Activated B cell treated with CpG ODN at 0.5 μM for 24 hours (primary cell): ENCODE measurements at places on chromosomes 1 and 21. TPM values are rescaled to one million over a fixed set of nuclear protein-coding genes. Genes with fewer than 3 reads are reported as not detected.

The ANGPTL7 gene
- not detected in 2 replicates for total RNA-seq

GRCh38 chr1:155192346-155193274 is 15.1 kb downstream of the THBS3 start:
- H3K4me3 ChIP-seq = peak overlapping the region; percentile 88
- no peaks in the 10 kb centered on the region for H3K36me3 ChIP-seq
- H3K4me1 ChIP-seq = peaks cover 32% of the 10 kb centered on the region
- H3K27ac ChIP-seq = no peak overlapping the region
- DNase-seq = no peak

- no peaks in the 10 kb centered on the region for H3K27me3 ChIP-seq
- H3K4me1 ChIP-seq = no peaks in the 10 kb centered on the region
- no peak overlapping the region for H3K27ac ChIP-seq
Observed at GRCh38 chr1:68745011-68745410, 248.1 kb upstream of the DEPDC1 start.

The LCE3E gene
- total RNA-seq = not detected in 2 replicates

DNA sequence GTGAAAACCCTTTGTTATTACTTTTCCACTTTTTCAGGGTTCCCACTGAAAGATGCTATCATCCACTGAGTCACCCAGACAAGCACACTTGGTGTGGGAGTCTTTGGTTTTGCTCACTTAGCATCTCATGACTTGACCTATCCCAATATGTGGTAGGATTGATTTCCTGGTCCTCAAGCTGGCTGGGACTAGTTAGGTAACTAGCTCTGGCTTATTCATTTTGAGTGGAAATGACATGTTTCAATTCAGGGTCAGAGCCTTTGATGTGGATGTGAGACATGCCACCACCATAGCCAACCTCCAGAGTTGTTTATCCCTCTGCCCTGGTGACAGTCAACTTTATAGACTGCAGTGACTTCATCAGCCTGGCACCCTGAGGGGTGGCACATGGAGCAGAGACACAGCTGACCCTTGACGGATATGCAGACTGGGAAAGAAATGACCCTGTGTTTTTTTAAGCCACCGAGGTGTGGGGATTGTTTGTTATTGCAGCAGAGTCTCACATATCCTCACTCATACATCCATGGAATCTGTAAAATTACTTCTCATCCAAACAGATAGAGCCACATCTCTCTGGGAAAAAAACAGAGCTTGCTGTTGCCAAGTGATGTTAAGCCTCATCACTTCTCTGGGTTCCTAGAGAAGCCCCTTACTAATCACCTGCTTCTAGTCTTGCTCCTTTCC is 699.9 kb downstream of the MATN1 start:
- no peak overlapping the region for H3K27ac ChIP-seq
- no peaks in the 10 kb centered on the region for H3K36me3 ChIP-seq
- peaks cover 17% of the 10 kb centered on the region for H3K27me3 ChIP-seq

The DMRTA2 gene
- not detected in 2 replicates for total RNA-seq

DNA sequence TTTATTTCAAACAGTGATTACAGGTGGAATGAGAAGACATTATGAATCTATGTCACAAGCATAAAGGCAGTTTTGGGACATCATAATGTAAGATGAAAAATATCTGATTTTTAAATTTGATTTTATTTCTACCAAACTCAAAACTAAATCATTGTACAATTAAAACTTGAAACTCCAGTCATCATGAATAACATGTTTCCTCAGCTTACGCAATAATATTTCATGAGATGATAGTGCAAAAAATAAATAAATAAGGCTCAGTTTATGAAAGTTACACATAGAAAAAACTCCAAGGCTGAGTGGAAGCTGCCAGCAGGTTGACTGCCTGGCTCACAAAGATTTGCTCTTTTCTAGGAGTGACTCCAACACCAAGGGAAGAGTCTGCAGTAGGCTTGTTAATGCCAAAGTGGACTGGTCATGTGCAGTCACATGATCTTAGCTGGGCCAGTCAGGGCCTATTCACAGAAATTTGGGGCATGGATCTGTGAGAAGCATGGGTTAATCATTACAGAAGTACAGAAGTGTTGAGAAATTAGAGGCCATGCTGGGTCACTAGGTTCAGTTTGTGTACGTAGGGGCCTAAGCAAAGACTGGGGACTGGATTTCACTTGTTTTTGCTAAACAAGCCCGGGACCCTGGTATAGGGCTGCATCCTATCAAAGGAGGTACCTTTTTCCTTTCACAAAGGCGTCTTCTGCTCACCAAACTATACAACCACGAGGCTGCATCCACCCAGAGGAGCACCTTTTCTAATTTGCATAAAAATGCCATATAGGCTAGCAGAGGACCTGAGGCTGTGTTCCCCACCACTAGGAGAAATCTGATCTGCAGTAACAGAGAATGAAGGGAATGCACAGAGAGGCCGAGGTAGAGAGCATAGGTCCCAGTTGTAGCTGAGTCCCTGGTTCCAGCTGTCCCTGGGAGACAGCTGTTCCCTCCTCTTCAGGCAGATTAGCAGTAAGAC is 4.9 kb upstream of the ABCA4 start:
- peaks cover 4% of the 10 kb centered on the region for H3K27me3 ChIP-seq
- H3K4me1 ChIP-seq = no peaks in the 10 kb centered on the region
- no peak overlapping the region for H3K4me3 ChIP-seq
- H3K36me3 ChIP-seq = no peaks in the 10 kb centered on the region
- no peak overlapping the region for H3K27ac ChIP-seq

DNA sequence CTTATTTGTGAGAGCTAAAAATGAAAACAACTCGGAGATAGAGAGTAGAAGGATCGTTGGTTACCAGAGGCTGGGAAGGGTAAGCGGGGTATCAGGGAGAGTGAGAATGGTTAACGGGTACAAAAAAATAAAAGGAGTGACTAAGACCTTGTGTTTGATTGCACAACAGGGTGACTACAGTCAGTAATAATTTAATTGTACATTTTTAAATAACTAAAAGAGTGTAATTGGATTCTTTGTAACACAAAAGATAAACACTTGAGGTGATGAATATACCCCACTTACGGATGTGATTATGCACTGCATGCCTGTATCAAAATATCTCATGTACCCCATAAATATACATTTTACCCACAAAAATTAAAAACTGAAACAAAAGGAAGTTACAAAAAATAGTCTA is 29.4 kb downstream of the FOXJ3 start:
- no peak overlapping the region for H3K27ac ChIP-seq
- H3K27me3 ChIP-seq = no peaks in the 10 kb centered on the region
- no peaks in the 10 kb centered on the region for H3K4me1 ChIP-seq
- no peak overlapping the region for H3K4me3 ChIP-seq
- peaks cover 60% of the 10 kb centered on the region for H3K36me3 ChIP-seq

DNA sequence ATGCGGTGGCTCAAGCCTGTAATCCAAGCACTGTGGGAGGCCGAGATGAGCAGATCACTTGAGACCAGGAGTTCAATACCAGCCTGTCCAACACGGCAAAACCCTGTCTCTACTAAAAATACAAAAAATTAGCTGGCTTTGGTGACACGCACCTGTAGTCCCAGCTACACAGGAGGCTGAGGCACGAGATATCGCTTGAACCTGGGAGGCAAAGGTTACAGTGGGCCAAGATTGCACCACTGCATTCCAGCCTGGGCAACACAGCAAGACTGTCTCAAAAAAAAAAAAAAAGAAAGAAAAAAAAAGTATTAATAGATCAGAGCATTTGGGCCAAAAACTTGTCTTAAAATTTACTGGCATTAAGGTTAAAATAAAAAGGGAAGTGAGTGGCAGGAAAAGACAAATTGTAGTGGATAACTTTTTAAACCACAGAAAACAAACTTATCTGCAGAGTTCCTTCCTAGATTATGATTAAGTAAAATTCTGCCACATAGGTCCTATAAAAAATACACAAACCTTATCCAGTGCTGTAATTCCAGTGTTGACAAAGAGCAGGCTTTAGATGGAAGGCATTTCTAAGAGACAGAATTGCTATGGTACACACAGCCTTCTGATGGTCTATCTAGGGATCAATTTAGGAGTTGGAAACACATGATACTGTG is 53.3 kb downstream of the EIF4G3 start:
- H3K4me1 ChIP-seq = peaks cover 10% of the 10 kb centered on the region
- H3K27me3 ChIP-seq = no peaks in the 10 kb centered on the region
- DNase-seq = no peak
- peak overlapping the region; percentile 10 for H3K27ac ChIP-seq
- no peak overlapping the region for H3K4me3 ChIP-seq

The PADI4 gene
- 0.29 and 0.42 TPM in 2 replicates for total RNA-seq

DNA sequence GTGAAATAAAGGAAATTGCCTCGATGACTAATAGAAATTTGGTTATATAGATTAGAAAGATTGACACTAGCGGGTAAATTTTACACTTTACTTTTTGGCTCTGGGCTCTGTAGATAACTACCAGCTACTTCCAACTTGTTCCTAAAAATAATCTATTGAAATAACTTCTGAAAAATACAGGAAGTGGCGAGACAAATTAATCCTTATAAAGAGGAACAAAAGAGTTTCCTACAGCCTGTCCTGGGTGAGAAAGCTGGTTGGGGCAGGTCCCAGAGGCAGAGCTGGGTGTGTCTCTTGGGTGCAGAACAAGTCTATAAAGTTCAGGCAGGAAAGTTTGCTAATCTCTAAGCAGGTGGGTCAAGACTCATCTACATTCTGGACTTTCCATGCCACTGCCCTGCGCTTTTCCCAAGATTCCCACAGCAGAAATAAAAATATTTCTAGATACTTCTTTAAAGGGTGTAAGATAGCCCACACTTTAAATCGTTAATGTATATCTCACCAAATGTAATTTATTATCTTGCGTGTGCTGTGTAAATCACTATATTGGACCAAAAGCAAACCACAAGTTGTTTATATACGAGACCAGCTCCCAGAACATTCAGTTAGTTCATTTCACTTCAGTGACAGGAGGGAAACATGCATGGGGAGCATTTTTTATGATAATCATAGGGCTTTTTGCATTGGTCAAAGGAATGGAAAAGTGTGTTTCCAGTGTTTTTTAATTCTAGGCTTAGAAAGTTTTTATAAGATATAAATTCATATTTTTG is 70.1 kb upstream of the NRIP1 start:
- H3K27ac ChIP-seq = no peak overlapping the region
- peaks cover 11% of the 10 kb centered on the region for H3K4me1 ChIP-seq
- H3K4me3 ChIP-seq = no peak overlapping the region
- no peaks in the 10 kb centered on the region for H3K36me3 ChIP-seq
